ENCODE measurements at places on chromosomes 12 and 14. TPM values are rescaled to one million over a fixed set of nuclear protein-coding genes. Genes with fewer than 3 reads are reported as not detected.

SALL2 gene
- 4.4 TPM for total RNA-seq

- DNase-seq = no peak
Measured at GRCh38 chr12:47981496-47982260, 18.3 kb downstream of the TMEM106C start.

DNA sequence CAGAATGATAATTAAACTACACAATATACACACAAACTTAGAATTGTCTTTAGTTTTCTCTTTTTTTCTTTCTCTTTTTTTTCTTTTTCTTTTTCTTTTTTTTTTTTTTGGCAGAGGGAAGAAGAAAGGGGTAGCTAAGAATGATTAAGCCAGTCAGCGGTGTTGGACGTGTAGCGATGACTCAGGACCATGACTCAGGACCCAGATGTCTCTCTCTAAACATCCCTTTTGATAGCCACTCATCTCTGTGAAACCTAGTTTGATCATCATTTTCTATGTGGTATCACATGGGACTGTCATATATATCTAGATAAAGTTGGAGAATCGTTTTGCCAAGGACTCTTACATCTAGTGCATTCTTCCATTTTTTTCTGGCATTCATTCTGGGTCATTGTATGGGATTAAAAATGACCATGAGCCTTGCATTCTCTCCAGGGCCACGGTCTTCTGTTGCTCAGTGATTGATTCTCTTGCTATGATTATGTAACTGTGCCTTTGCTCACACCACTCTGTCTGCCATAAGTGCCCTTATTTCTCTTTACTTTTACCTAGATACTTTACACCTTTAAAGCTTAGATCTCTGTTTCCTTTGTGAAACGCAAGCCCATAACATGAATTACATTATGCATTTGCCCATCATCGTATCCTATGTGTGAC, 26.6 kb upstream of the NRXN3 start:
- no peak for DNase-seq

USP15 gene
- total RNA-seq = 118 TPM

KLRG1 gene
- total RNA-seq = 3.7 TPM

- no peak for DNase-seq
Measured at GRCh38 chr14:71741241-71741640, 191.0 kb upstream of the RGS6 start.

GRCh38 chr12:116236148-116236731, 41.3 kb downstream of the MED13L start:
- DNase-seq = peak; percentile 18

RBP5 gene
- total RNA-seq = not detected

DNA sequence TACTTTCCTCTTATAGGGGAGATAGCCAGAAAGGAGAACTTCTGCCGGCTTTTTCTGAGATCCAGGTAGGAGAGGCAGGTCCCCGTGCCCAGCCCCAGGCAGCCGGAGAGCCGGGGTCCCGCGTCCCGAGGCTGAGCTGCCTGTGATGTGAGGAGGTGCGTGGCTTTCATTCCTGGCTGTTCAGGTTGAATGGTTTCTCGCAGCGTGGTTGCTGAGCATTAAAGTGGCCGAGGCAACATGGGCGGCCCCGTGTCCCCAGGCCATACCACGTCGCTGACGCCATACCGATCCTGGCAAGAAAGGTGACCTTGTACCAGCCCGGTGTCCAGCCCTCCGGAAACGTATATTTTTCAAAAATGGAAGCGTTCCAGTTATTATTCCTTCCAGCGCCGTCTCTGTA, 116.7 kb upstream of the MYL2 start:
- DNase-seq = no peak

DNA sequence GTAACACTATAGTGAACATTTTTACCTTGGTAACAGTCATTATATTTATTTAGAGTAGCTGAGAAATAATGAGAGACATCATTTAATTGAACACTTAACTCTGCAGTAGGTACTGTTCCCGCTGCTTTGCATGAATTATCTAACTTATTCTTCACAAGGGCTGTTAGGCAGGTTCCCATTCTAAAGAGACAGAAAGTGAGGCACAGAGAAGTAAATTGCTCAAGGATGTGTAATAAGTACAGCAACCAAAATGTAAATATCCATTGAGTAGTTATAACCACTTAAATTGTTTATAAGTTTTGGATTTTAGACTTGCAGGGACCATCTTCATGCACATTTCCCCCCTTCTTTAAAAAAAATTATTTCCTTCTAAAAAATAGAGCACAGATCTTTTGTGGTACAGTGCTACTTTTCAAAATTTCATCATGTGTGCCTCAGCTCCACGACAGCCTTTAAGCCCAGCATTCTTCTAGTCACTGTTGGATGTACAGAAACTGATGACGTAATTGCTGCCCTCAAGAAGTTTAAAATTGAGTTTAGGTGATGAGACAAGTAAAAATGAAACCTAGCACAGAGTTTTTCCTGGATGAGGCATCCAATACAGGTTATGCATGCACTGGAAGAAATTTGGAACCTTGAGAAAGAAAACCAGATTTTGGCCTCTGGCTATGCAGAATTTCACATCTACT, 6.0 kb upstream of the MANSC4 start:
- DNase-seq = no peak

- no peak for DNase-seq
Measured at GRCh38 chr12:79769189-79769859, 78.6 kb upstream of the PAWR start.

- DNase-seq = no peak
Measured at GRCh38 chr12:58765653-58766512, 154.4 kb downstream of the LRIG3 start.

- no peak for DNase-seq
Measured at GRCh38 chr12:128820723-128821432, 2.9 kb downstream of the SLC15A4 start.

DNA sequence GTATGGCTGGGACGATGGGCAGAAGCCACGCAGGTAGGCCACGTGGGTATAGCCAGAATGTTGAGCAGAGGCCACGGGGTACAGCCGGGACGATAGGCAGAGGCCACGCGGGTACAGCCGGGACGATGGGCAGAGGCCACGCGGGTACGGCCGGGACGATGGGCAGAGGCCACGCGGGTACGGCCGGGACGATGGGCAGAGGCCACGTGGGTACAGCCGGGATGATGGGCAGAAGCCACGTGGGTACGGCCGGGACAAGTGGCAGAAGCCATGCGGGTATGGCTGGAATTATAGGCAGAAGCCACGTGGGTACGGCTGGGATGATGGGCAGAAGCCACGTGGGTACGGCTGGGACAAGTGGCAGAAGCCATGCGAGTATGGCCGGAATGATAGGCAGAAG, 195.0 kb downstream of the TTC7B start:
- DNase-seq = no peak

DNA sequence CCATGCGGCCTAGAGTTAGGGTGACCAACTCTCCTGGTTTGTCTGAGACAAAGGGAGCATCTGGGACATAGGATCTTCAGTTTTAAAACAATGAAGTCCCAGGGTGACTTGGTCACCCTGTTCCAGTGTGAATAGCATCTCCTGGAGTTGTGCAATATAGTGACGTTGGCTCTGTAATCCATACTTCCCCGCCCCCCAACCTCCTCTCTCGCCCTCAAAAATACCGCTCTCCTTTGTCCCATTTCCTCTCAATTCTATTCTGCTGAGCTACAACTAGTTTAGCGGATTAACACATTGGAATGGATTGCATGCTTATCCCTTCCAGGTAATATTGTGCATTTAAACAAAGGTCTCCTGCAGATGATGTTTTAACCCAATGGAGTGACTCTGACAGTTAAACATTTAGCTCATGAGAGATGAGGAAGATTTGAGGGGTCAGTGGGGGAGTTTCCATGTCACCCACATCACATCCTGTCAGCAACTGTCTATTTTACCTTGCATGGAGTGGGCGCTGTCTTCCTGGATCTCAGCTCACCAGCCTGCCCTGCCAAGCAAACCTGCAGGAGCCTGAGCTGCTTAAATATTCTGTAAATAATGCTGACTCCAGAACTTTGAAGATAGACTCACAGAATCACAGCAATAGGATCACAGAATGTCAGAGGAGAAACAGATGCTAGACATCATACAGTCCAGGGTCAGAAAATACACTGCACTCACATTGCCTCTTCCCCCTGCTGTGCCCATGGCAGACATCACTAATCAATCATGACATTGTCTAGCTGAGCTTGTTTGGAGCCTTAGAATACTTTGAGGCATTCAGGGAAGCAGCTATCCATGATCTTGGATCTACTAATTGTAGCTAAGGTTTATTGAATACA, 43.0 kb downstream of the MAP1LC3B2 start:
- DNase-seq = no peak

- DNase-seq = no peak
Measured at GRCh38 chr14:79443602-79444001, 767.7 kb downstream of the DIO2 start.

PRPH gene
- not detected for total RNA-seq

GYS2 gene
- total RNA-seq = not detected

DNA sequence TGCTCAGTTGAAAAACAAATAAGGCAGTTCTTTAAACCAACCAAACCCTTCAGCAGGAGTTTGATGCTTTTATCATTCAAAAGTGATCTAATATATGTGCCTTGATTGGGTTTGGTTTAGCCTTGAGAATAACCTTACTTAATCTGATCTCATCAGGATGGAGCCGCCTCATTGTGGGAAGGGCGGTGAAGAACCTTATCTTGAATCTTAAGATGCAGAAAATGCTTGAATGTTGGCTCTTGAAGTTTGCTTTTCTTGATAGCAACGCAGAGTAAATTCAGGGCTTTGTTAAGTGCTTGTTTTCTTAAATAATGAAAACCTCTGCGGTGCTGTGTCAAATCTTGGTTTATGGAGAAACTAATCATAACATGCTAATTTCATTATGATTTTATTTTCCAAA, 138.2 kb downstream of the MON2 start:
- no peak for DNase-seq

CNTN1 gene
- total RNA-seq = not detected

- peak; percentile 53 for DNase-seq
Measured at GRCh38 chr14:72443991-72444441, 449.9 kb downstream of the DPF3 start.

DNA sequence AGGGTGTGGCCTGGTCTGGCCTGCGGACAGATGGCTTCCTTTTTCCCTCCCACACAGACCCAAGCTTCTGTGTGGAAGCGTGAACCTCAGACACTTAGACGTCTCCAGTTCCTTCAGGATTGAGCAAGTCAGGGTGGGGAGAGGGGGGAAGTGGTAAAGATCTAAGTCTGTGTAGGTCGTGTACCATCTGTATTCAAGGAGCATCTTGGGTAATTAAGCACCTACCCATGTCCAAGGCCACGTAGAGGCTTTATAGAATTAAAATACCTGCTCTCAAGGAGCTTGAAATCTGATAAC, 1.7 kb downstream of the AVIL start:
- DNase-seq = no peak

EFCAB11 gene
- total RNA-seq = 8.3 TPM

GPD1 gene
- total RNA-seq = 0.39 TPM

- peak; percentile 65 for DNase-seq
Measured at GRCh38 chr12:57456145-57456700, 1.1 kb downstream of the INHBE start.

RPS6KA5 gene
- total RNA-seq = 13.1 TPM

GALNT6 gene
- total RNA-seq = 19.0 TPM

B3GNT4 gene
- 1.6 TPM for total RNA-seq

DNA sequence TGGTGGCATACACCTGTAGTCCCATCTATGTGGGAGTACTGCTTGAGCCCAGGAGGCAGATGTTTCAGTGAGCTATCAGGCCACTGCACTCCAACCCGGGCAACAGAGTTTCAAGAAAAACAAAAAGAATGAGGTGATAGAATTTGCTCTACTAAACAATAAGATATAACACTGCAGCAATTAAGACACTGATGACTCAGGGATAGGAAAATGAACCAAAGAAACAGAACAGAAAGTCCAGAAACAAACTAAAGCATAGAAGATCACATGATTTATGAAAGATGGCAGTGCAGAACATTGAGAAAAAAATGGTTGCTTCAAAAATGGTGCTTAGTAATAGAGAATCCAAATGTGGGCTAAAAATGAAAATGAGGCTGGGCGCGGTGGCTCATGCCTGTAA, 65.2 kb upstream of the AP4S1 start:
- DNase-seq = no peak

GRCh38 chr14:51059032-51059431, 35.9 kb downstream of the TRIM9 start:
- no peak for DNase-seq

DNA sequence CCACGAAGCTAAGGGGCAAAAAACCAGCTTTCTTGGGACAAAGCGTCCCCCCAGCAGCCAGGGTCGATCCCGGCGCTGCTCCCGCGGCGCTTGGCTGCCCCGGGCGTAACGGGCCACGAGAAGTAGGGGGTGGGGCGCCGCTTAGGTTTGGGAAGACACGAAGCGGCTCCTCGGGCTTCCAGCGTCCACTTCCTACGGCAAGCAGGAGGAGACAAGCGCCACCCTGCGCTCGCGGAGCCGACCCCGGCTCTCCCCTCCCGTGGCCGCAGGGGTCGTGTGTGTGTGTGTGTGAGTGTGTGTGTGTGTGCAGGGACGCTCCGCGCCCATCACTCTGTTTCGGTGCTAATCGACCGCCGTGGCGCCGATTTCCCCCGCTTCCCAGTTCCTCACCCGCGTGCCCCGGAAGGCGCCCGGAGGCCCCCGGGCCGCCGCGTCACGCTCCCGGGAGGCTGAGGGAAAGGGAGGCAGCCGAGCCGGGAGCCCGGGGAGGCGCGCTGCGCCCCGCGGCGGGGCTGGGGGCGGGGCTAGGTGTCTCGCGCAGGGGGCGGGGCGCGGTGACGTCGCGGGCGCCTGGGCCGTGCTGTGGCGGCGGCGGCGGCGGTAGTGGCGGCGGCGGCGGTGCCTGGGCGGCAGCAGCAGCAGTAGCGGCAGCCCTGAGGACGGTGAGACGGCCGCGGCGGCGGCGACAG, at the start of gene ERC1:
Gene ERC1, plus strand, starts transcription at position 563 of the 689 bp plus-strand sequence. CDS start 36,681 bp downstream, outside the sequence.
- peak; percentile 90 for DNase-seq

- no peak for DNase-seq
Measured at GRCh38 chr12:69533844-69534243, 51.4 kb upstream of the CCT2 start.

- no peak for DNase-seq
Measured at GRCh38 chr12:77648716-77649115, 182.0 kb upstream of the NAV3 start.
